ENCODE measurements at places on chromosomes 4 and X.

GRCh38 chr4:67604749-67605148 is 46.2 kb downstream of the STAP1 start:
- DNase-seq, result no peak

- no peak for DNase-seq
Measured at GRCh38 chr4:78517050-78517652, 34.4 kb upstream of the ANXA3 start.

DNA sequence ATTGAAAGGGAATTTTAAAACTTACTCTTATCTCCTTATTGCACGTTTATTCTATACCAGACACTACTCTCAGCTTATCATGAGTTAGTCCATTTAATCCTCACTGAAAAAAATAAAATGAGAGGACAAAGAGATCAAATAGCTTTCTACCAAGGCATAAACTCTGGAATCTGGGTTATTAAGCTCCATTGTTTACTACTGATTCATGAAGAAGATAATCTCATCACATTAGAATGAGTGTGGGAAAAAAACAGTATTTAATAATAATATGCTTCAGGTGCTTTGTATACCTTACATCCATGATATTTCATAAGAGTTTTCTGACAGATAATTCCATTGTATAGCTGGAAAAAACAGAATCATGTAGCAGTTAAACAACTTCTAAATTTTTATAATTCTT is 1092.6 kb downstream of the TECRL start:
- no peak for DNase-seq

- DNase-seq, result no peak
Measured at GRCh38 chr4:42965326-42965725, 72.8 kb downstream of the GRXCR1 start.

- no peak for DNase-seq
Measured at GRCh38 chr4:149113804-149114430, 671.7 kb upstream of the NR3C2 start.

- no peak for DNase-seq
Measured at GRCh38 chrX:150649096-150649870, 43.9 kb upstream of the MTMR1 start.

DNA sequence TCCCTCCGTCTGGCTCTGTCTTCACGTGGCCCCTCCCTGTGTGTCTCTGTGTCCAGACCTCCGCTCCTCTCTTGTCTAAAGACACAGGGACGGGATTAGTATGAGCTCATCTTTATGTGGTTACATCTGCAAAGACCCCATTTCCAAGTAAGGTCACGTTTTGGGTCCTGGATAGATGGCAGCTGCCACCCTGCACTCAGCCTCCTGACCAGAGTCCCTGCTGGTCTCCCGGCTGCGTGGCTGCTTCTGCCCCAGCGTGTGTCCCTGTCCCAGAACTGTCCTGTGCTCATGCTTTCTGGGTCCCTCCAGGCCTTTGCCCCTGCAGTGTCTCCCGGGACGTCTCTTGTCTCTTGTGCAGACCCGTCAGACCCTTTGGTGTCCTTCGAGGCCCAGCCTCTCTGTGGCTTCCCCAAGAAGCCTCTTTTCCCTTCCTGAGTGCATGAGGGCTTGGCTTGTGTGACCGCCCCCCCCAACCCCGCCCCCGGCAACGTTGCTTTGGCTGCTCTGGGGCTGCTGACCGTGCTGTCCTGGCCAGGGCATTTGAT is 107.3 kb downstream of the PSAPL1 start:
- no peak for DNase-seq

GRCh38 chr4:115780835-115781234 is 667.4 kb upstream of the NDST4 start:
- no peak for DNase-seq

GRCh38 chr4:24700118-24700517 is 95.3 kb upstream of the SOD3 start:
- DNase-seq, result no peak

DNA sequence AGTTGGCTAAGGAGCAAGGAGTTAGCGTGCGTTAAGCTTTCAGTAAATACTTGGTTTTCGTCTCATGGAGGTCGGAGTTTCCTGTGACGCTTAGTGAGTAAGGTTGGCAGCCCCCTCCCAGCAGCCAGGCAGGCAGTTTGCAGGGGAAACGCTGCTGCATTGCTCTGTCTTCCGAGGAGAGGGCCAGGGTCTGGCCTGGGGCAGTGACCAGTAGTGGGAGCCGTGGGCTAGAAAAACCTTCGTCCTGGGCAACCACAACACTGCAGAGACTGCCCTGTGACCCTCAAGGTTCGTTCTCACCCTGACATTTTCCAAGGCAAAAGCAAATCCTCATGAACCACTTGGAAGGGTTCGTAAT is 432 bp downstream of the TMEM175 start:
- DNase-seq, result no peak

DNA sequence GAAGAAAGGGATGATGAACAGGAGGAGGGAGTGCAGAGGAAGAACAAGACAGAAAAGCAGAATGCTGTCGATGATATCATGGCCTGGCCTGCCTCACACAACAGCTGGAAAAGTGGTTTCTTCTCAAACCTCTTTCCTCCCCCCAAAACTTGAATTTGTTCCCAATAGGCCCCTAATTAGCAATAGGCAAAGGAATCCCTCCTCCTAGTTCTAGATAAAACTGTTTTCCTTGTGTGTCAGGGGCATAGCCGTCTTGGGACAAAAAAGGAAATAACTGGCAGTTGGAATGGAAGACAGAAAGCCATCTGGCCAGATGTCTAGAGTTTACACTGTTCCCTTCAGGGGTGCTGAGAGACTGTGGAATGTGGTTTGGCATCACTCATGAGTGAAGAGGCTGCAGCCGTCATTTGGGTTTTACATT is 177.8 kb upstream of the C1QTNF7 start:
- DNase-seq, result no peak

All from NCI-H2171 (cell line).